ENCODE measurements at places on chromosomes 4 and X.

DNA sequence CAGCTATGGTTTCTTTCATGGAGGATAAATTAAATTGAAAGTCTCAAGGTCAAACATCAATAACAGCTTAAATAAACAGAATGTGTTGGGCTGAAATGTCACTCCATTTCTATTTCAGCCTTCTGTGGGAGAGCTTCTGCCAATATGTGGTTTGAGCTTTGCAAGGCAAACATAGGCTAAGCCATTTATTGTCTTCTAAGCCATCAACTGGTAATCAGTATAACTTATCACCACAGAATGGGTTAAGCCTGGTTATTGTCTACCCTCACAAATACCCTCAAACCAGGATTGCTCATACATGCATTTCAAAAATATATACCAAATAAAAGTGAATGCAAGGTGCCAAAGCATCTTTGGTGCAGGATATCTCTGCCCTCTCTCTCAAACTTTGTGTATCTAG is 52.7 kb downstream of the GABRB1 start:
- DNase-seq, result no peak

DNA sequence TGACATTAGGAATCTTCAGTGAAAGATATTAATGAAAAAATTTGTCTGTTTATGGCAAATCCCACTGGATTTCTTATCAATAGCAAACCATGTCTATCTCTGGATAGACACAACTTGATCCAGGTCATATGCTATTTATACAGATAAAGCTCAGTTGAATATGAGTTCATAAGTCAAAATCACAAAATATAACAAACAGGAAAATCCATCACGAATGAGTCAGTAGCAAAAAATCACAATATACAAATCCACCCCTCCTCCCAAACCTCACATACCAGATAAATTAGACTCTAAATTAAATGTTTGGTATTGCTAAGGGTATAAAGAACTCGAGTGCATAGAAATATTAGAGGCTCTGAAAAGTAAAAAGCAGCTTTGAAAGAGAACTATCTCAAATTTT is 420.5 kb downstream of the TLL1 start:
- no peak for DNase-seq

DNA sequence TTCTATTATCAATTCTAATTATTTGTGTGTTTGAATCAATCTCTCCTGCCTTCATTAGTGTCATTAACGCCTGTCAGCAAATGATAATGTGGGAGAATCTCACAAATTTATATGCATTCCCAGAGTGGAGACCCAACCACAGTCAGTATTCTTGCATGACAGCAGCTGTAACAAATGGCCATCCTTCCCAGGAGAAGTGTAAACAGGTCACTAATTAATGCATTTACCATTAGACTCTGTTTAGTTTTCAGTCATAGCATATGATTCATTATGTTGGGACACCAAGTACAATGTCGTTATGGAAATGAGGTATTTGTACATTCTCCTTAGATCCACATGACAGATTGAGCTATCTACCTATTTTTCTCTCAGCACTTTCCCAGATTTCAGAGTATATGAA is 50.5 kb downstream of the CT47B1 start:
- no peak for DNase-seq

- DNase-seq, result no peak
Observed at GRCh38 chr4:38180456-38180855, 220.3 kb downstream of the PTTG2 start.

DNA sequence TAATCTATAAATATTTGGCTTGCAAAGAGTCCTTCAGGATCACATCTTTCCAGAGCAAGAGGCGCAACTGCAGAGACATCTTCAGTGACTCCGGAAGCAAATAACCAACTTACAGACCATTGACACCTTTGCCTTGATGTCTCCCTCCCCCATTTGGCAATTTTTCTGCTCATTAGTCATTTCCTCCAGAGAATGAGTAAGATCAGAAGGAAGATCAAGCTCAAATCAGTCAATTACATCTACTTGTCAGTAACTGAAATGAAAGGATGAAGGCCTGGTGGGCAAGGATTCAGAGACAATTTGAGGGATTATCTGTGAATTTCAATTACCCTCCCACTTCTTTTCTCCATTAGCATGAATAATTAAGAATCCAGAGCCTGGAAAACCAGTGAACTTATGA is 665.6 kb upstream of the CPEB2 start:
- no peak for DNase-seq

DNA sequence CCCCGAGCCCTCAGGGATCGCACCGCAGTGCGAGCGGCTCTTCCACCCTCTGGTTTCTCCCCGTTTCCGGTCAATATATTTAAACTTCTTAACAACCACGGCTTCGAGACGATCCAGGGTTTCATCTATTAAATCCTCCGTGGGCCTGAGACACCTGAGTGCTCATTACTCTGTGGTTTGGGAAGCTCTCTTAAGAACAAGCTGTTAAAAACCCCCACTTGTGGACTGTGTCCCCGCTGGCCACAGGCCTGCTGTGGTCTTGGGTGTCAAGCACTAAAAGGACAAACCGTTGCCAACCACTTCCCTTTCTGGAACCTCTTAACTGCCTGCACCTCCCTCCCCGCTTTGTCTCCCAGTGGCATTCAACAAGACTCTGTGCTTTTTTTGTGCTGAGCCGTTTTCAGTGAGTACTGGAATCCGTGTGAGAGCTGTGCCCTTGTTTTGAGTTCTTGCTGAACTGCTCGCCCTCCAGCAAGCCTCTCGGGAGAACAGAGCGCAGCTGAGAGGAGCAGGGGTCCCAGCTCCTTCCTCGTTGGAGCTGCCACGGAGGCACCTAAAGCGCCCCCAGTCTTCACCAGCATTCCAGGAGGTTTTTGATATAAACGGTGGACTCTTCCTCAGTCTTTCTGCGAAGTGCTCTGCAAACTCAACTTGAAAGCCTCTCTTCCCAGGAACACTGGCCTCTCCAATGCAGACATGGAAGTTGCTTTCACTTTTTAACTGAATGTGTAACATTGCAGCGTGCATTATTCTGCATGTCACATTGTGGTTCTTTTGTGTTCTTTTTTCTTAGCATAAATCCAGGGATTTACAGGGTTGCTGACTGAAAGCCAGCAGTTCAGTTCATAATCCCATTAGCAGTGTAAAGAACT is 691 bp upstream of the IGFBP7 start:
- no peak for DNase-seq

GRCh38 chr4:113146876-113147358 is 97.5 kb downstream of the ANK2 start:
- DNase-seq, result no peak

DNA sequence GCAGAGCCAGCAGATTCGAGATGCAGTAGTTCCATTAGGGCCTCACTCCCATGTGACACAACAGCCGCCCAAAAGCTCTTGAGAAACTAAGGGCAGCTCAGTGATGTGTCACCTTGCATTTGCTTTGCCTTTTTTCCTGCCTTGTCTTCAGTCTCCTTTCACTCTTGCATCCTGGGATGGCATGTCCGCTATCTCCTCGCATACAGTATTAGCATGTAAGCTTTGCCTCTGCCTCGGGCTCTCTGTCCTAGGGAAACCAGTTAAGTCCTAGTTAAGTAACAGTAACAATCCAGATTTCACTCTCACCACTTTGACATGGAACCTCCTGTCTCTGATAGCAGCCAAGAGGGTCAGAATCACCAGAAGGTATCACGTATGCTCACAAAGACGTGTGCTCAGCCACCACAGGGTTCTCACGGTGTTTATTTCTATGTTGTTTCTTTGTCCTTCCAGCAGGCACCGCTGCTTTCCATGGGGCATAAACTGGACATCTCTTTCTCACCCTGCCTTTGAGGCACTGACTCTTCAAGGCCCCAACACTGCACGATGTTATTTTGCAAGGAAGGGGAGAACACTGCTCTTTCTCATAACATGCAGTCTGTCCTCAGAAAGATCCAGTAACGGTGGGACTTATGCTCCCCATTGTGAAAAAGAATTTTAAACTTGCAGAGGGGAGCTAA is 26.7 kb upstream of the SORBS2 start:
- DNase-seq, result no peak

DNA sequence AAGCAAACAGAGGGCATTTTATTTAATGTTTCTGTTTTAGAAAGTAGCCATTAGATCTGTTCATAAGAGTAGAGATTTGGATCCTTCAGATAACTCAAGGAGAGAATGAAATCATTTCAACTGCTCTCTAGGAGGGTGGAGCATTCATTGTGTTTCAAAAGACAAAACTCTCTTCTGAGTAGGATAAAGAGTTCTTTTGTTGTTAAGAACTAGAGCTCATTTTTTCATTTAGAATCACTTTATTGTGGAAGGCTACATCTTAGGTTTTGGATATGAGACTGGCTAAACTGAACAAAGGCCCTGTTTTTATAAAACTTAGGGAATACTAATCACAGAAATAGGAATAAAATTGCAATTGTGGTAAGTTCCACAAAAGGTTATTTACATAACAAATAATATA is 193.9 kb upstream of the PCDH10 start:
- no peak for DNase-seq

- DNase-seq, result no peak
Observed at GRCh38 chr4:82779032-82779431, 19.6 kb downstream of the SCD5 start.

DNA sequence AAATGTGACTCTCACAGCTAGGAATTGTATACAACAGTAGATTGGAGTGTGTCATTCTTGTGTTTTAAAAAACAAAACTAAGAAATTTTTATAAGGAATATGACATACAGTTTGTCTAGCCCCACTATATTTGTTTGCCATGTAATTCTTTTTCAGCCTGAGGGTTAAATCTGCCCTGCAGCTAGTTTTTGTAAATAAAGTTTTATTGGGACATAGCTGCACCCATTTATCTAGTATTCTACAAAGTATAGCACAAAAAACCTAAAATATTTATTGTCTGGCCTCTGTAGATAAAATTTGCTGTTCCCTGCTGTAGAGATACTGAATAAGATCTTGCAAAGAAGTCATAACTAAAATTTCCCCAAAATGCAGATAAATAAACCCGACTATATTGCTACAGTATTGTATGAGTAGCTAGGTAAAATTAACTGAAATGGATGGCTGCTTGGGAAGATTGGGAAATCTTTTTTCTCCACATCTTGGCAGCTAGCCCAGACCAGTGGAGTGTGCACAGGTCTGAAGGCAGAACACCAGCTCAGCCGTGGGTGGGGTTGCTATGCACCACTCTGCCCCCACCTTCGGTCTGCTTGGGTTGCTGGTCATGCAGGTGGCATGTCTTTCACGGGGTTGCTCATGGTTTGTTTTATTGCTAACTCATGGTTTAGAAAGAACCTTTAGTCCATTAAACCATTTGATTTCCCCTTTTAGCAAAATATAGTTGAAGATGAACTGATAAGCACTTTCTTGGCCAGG is 127.9 kb downstream of the KLHL8 start:
- peak; percentile 15 for DNase-seq

DNA sequence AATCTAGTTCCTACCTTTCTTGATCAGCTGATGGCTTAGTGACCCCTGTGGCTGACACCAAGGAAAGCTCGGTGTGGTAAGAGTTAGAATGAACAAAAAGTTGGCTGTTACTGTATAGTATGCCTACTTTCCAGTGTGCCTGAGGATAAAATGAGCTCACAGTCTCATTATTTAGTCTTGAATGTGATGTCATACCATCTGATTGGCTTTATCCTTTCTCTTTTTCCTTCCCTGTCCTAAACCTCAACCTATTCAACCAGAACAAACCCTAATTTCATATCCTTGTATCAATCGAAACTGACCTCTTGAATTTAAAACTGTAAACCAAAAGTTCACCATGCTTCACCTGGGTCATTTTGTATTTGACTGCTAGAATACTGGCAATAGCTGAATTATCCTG is 156.4 kb downstream of the PPARGC1A start:
- DNase-seq, result no peak

- DNase-seq, result no peak
Observed at GRCh38 chrX:95063554-95063953, 1389.5 kb downstream of the FAM133A start.

DNA sequence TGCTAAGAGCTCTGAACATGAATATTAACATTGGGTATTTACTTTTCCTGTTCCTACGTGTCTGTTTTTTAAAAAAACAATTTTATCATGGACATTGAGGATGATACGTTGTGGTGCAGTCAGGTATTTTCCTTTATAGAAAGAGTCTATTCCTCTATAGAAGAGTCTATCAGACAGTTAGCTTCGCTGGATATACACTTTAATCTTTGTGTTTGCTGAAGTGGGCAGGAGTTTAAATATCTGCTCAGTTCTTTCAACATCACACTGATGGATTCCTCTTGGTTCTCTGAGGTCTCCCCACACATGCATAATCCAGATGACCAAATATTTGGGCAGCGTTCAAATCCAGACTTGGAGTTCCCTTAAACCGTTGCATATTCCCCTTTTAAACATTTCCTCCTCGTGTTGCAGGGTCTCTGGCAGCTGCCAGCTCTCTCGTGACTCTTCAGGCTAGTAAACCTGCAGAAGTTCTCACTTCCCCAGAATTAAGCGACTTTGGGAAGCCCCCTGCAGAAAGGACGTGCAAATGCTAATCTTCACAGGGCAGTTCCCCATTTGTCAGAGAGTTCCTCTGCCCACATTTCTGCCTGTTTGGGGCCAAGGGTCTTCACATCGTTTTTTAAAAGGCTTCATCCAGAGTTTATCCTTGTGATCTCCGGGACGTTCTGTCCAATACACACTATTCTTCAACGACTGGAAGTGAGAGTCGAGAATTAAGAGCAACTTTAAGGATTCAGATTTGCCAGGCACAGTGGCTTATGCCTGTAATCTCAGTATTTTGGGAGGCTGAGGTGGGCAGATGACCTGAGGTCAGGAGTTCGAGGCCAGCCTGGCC is 20.5 kb upstream of the DHRSX start:
- no peak for DNase-seq

DNA sequence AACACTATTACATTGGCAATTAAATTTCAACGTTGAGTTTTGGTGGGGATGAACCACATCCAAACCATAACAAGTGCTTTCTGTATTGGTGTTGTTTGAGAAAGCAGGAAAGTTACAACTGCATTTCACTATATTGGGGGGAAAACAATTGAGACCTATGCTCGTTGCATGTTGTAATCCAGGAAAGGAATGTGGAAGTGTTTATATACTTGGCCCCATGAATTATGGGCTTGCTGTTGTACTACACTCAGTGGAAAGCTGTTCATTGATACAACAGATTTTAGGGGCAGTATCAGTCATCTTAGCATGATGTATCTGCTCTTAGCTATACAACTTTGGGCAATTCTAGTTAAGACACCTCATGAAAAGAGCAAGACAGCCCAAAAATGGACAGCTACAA is 52.4 kb downstream of the KLHL5 start:
- DNase-seq, result no peak

DNA sequence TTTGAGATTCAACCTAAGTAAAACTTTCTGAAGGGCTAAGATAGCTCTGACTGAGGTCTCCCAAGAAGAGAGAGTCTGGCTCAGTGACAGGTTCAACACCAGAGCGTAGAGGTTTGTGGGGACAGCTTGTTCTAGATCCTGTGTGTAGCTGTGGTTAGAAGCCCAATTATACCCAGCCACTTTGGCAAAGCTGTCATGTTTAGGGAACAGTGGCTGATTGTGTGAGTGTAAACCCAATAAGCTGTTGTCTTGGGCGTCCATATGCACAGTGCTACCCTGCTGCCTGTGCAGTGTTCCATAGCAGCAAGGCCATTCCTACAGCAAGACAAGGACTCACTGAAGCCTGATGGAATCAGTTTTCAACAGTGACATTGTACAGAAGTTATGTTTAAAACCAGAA is 11.2 kb upstream of the SCRG1 start:
- DNase-seq, result no peak

GRCh38 chr4:86670298-86670697 is 76.2 kb downstream of the PTPN13 start:
- no peak for DNase-seq

- DNase-seq, result no peak
Observed at GRCh38 chrX:104564921-104565703, 887 bp upstream of the IL1RAPL2 start.

- DNase-seq, result no peak
Observed at GRCh38 chr4:38694330-38694729, 30.3 kb downstream of the KLF3 start.

GRCh38 chr4:145083891-145084605 is 13.9 kb downstream of the ANAPC10 start:
- DNase-seq, result no peak
